ENCODE measurements at places on chromosomes 7 and 10.

DNA sequence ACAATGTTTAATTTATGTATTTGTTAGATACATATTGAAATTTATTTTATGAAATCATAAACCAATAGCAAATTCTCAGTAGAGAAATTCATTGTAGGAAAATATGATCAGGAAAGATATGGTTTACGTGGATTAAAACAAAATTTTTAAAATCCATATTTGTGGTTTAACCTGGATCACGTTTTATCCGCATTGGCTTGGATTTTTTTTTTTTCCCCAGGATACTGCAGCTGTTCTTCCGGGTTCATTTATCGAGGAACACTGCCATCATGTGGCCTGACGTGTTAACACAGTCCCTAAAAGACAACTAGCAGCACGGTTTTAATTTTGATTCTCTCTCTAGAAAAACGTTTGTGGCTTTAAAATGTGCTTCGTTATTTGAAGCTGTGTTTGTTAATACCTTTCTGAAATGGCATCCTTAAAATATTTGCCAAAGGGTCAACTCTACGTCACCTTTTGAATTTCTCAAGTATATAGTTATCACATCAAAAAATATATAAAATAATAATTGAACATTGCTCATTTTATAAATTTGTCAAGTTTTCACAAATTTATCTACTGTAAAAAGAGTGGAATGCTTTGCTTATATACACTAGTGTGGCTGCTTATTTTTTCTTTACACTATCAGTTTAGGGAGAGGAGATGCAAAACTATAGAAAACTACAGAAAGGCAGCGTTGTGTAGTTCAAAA lies 8.7 kb upstream of the ASB4 start:
- no peak for DNase-seq

- DNase-seq, result no peak
Measured at GRCh38 chr10:127860592-127860991, 32.1 kb downstream of the CLRN3 start.

GRCh38 chr7:149670288-149670687 lies 103.1 kb downstream of the ZNF467 start:
- no peak for DNase-seq

- no peak for DNase-seq
Measured at GRCh38 chr7:51228386-51228958, 88.1 kb downstream of the COBL start.

Measured in CMK (cell line).